ENCODE measurements at places on chromosomes 6 and 20. TPM values are rescaled to one million over a fixed set of nuclear protein-coding genes. Genes with fewer than 3 reads are reported as not detected.
A peak's percentile ranks its signal among the peaks of the same experiment; 100 is the strongest.

GRCh38 chr6:22827760-22828159 is 258.4 kb downstream of the HDGFL1 start:
- no peak for DNase-seq
- H3K4me3 ChIP-seq, result no peak overlapping the region
- no peaks in the 10 kb centered on the region for H3K4me1 ChIP-seq
- H3K27me3 ChIP-seq, result no peaks in the 10 kb centered on the region

- no peak overlapping the region for H3K4me3 ChIP-seq
- H3K4me1 ChIP-seq, result no peaks in the 10 kb centered on the region
- DNase-seq, result no peak
- no peak overlapping the region for H3K27ac ChIP-seq
- H3K27me3 ChIP-seq, result peaks cover 3% of the 10 kb centered on the region
Observed at GRCh38 chr20:61877776-61878477, 187.8 kb downstream of the TAF4 start.

DNA sequence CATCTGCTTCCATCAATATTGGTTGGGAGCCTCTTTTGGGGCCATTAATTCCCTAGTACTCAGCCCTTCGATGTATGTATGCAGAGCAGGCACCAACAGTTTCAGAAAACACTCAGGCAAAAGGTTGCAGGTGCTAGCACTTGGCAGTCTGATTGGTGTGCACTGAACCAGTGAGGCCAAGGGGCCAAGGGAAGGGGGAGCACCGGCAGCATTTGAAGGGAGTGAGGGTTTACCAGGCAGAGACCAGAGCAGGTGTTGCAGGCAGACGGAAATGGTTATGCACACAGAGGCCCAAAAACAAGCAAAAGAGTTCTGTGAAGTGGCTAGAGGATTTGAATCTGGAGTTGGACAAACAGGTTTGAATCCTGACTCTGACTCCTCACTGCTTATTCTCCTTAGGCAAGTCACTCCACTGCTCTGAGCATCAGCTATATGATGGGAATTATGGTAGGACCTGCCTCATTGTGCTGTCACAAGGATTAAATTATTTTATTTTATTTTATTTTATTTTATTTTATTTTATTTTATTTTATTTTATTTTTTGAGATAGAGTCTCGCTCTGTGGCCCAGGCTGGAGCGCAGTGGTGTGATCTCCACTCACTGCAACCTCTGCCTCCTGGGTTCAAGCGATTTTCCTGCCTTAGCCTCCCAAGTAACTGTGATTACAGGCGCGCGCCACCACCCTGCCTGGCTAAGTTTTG is 58.1 kb upstream of the SHLD1 start:
- no peak overlapping the region for H3K4me3 ChIP-seq
- no peak overlapping the region for H3K27ac ChIP-seq
- H3K27me3 ChIP-seq, result no peaks in the 10 kb centered on the region
- H3K36me3 ChIP-seq, result no peaks in the 10 kb centered on the region
- DNase-seq, result no peak

DNA sequence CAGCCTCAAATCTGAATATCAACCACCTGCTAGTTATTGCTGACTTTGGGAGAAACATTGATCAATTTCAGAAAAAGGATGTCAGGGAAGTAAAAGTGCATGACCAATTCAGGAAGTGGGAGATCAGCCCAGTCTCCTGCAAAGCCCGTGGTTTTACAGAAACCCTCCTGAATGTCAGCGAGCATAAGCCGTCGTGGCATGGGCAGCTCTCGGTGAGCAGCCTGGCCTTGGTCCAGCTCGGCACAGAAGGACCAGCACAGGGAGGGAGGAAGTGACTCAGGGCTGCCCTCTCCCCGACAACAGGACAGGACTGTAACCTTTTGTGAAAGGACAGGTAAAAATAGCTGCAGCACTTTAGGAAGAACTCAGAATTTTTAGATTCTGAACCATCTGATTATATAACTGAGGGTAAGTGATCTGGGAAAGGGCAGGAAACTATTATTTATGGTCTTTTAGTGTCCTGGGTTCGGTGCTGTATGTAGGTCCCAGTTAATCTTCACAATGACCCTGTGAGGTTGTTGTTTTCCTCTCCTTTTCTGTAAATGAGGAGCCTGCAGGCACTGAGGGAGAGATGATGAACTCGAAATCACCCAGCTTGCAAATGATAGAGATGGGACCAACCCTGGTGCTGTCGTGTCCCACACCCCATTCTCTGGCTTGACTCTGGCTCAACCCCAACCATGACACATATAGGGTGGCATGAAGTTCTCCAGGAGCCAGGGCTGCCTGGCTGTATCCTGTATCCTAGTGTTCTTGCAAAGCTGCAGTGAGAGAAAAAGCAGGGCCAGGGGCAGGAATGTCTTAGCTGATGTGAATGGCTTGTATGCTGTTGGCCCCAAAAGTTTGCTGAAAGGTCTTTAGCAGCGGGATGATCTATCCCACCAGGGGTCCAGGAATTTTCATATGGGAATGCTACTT is 37.6 kb downstream of the NRN1 start:
- no peaks in the 10 kb centered on the region for H3K36me3 ChIP-seq
- no peak overlapping the region for H3K4me3 ChIP-seq
- H3K4me1 ChIP-seq, result peaks cover 7% of the 10 kb centered on the region
- H3K27ac ChIP-seq, result no peak overlapping the region

DNA sequence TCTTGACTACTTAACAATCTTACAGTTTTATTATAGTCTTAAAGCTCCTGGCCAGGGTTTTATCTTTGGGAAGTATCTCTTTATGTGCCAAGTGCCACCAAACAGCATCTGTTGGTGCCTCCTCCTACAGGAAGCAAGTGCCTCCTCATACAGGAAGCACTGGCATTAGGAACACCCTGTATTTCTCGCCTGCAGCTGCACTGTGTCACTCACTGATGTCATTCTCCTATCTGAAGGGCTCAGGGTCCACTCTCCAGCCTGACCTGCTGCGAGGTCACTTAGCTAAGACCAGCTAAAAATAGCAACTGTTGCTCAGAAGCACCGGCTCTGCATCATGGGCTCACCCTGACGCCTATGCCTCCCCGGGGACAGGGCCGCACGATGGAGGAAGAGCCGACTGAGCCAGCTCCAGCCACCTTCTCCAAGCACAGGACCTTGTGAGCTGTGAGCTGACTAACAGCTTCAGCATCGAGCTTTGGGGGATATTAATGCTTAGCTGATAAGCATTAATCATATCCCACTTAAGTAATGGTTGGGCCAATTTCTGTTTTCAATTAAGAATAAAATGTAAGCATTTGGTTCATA is 66.3 kb upstream of the CD93 start:
- no peak overlapping the region for H3K27ac ChIP-seq
- H3K4me3 ChIP-seq, result no peak overlapping the region
- no peaks in the 10 kb centered on the region for H3K27me3 ChIP-seq
- no peaks in the 10 kb centered on the region for H3K36me3 ChIP-seq
- H3K4me1 ChIP-seq, result no peaks in the 10 kb centered on the region
- DNase-seq, result no peak

The C20orf141 gene
- total RNA-seq, result not detected

The LAMA4 gene
- total RNA-seq, result not detected

The APOM gene
- total RNA-seq, result 3.7 TPM

The ZSCAN26 gene
- total RNA-seq, result 3.8 TPM

DNA sequence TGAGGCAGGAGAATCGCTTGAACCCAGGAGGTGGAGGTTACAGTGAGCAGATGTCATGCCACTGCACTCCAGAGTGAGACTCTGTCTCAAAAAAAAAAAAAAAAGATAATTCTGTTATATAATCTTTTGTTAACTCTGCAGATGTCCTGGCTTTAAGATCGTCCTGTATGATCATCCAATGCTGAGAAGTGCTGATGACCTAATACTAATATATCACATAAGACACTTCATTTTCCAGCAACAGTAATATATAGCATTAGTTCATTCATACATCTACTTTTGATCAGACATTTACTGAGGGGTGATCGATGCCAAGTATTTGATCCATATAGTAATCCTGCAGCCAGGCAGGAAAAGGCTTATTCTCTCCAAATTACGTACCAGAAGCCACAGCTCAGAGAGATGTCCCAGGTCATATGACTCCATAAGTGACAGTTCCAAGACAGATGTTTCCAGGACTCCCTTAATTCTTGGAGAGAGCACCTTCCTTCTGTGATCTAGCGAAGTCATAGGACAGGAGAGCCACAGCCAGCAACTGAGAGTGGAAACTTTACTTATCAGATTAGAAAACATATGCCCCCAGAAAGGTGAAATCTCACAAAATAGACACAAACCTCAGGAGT is 60.7 kb downstream of the SHLD1 start:
- no peak overlapping the region for H3K27ac ChIP-seq
- DNase-seq, result no peak
- H3K4me3 ChIP-seq, result no peak overlapping the region
- no peaks in the 10 kb centered on the region for H3K36me3 ChIP-seq
- peaks cover 2% of the 10 kb centered on the region for H3K4me1 ChIP-seq

DNA sequence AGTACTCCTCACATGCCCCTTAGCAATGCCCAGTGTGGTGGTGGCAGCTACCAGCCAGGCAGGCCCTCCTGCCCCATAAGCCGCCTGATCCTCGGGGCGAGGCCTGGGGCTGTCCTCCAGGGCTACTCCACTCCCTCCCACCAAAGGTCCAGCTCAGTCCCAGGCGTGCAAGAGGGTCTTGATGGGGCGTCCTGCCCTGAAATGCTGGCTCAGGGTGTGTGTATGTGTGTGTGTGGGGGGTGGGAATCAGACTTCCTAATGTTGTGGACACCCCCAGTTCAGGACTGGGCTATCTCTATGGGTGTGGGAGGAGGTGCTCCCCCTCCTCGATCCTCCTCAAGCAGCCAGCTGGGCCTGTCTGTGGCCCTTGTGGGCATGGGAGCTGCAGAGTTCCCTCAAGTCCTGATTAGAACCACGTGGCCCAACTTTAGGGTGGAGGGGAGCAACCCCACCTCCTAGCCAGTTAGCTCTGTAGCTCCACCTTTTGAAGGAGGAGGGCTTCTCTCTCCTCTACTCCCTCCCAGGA is 7.5 kb downstream of the HSPA12B start:
- no peak for DNase-seq
- H3K27ac ChIP-seq, result no peak overlapping the region
- no peak overlapping the region for H3K4me3 ChIP-seq
- H3K4me1 ChIP-seq, result peaks cover 4% of the 10 kb centered on the region

The PSMA7 gene
- total RNA-seq, result 287 TPM

GRCh38 chr6:131061751-131062119 is 1.3 kb downstream of the EPB41L2 start:
- peaks cover 2% of the 10 kb centered on the region for H3K27me3 ChIP-seq
- H3K27ac ChIP-seq, result no peak overlapping the region
- peaks cover 22% of the 10 kb centered on the region for H3K4me1 ChIP-seq
- H3K4me3 ChIP-seq, result peak overlapping the region; percentile 78
- no peak for DNase-seq
- H3K36me3 ChIP-seq, result no peaks in the 10 kb centered on the region

DNA sequence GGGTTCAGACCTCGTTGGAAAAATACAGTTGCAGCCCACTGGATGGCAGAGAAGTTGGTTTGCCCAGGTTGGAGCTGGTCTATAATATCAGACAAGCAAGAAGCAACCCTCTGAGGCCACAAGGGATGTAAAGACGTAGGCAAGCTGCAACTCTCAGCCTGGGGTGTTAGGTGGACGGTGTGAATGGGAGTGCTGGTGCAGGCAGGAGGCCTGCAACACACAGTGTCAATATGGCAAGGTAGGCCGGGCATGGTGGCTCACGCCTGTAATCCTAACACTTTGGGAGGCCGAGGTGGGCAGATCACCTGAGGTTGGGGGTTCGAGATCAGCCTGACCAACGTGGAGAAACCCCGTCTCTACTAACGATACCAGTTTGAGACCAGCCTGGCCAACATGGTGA is 10.5 kb downstream of the VPS16 start:
- no peak for DNase-seq
- H3K4me3 ChIP-seq, result no peak overlapping the region
- H3K27ac ChIP-seq, result no peak overlapping the region

DNA sequence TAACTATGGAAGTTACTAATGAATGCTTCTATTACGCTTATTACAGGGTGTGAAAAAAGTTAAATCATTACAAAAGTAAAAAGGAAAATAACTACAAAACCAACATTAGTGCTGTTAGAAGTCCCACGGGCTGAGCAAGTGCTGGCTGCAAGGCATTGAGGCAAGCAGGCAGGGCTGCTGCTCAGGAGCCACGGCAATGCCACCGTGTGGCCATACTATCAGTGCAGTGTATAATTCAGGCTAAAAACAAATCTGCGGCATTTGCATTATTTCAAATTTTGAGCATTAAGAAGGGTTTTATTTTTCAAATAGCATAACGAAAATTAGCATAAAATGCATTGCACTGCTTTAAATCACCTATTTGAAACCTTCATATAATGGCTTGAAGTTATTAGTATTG is 17.1 kb downstream of the IFNGR1 start:
- no peak overlapping the region for H3K4me3 ChIP-seq
- no peaks in the 10 kb centered on the region for H3K27me3 ChIP-seq
- no peak for DNase-seq
- H3K27ac ChIP-seq, result no peak overlapping the region

The BCAS1 gene
- 0.05 TPM for total RNA-seq

- no peak overlapping the region for H3K27ac ChIP-seq
- no peaks in the 10 kb centered on the region for H3K4me1 ChIP-seq
- DNase-seq, result no peak
- H3K4me3 ChIP-seq, result no peak overlapping the region
Observed at GRCh38 chr20:51230727-51231126, 207.8 kb upstream of the KCNG1 start.

DNA sequence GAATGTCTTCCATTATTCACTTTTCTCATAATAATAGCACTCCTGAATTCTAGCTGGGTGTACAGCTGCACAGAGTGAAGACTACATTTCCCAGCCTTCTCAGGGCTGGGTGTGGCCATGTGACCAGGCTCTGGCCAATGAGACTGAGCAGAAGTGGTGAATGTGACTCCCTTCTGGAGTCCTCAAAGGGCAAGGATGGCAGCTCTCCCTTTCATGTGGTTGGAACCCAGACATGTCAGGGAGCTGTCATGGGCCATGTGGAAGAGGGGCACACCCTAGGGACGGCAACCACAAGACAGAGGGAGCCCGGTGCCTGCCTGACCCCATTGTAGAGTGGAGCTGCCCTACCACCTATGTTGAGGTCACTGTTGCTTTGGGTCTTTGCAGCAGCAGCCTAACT is 312.8 kb upstream of the SULF2 start:
- H3K4me3 ChIP-seq, result no peak overlapping the region
- H3K27me3 ChIP-seq, result no peaks in the 10 kb centered on the region
- H3K36me3 ChIP-seq, result no peaks in the 10 kb centered on the region

GRCh38 chr20:53427951-53428350 is 165.7 kb downstream of the ZNF217 start:
- no peaks in the 10 kb centered on the region for H3K27me3 ChIP-seq
- H3K27ac ChIP-seq, result no peak overlapping the region
- H3K4me1 ChIP-seq, result peaks cover 2% of the 10 kb centered on the region
- H3K36me3 ChIP-seq, result peaks cover 5% of the 10 kb centered on the region
- H3K4me3 ChIP-seq, result no peak overlapping the region

DNA sequence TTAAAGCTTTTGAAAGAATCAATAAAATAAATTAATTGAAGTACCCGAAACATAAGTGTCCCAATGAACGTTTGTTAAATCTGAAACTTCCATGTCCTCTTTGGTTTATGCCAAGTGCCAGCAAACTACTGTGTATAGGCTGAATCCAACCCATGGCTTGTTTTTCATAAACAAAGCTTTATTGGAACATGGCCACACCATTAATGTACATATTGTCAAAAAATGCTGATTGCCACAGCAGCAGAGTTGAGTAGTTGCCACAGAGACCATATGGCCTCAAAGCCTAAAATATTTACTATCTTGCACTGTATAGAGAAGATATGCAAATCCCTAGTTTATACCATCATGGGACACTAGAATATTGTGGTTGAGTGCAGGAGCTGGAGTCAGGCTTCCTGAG is 406.1 kb downstream of the MAFB start:
- H3K36me3 ChIP-seq, result no peaks in the 10 kb centered on the region
- H3K4me3 ChIP-seq, result no peak overlapping the region
- no peak overlapping the region for H3K27ac ChIP-seq

Data from activated naive CD4-positive, alpha-beta T cell treated with anti-CD3 and anti-CD28 coated beads for 36 hours (primary cell).